Posterior cingulate gyrus (tissue), 11 donors: ENCODE measurements at places on chromosomes 16 and 17.

DNA sequence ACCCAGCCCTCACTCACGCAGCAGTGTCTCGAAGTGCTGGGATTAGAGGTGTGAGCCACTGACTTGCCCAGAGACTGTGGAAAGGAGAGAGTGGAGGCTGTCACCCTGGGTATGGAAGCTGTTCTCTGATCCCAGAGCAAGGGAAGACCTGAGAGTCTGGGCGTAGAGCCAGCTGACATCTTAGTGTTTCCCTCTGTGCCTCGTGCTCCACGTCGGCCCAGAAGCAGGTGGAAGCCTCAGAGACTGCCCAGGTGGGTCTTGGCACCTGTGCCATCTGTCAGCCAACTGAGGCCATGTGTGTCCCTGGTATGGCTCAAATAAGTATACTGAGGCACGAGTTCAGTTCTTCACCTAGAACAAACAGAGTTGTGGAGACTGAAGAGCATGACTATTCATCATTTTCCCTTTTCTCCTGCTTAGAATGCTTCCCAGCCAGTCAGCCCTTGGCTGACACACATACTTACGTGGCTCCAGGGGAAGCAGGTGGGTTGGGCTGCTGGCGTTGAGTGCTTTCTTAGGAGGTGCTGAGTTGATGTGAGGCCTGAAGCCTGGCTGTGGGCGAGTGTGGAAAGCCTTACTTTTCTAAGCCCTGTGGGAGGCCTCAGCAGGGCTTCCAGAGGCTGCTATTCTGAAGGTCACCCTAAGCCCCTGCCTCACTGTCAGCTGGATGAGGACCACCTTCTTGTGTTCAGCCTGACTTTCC, 8.1 kb downstream of the CTRL start:
- peak; percentile 44 for DNase-seq

- no peak for DNase-seq
Measured at GRCh38 chr16:66972983-66973382, 11.9 kb downstream of the CES3 start.

GRCh38 chr16:63415014-63415413, 1378.8 kb upstream of the CDH8 start:
- no peak for DNase-seq

DNA sequence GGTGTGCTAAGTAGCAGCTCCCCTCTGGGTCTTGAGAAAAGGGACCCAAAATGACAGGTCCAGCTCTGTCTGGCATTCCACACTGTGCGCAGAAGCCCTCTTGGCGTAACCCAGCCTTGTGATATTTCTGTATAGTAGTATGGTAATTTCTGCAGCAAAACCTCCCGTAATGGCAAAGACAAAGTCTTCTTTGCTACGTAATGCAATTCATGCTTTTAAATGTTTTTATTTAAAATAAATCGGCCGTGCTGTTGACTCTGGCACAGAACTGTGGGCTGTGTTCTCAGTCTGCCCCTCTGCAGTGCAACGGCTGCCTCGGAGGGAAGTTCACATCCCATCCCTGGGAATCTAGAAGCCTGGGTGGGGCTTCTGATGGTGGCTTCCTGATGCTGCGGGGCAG, 75.2 kb downstream of the ASIC2 start:
- no peak for DNase-seq

DNA sequence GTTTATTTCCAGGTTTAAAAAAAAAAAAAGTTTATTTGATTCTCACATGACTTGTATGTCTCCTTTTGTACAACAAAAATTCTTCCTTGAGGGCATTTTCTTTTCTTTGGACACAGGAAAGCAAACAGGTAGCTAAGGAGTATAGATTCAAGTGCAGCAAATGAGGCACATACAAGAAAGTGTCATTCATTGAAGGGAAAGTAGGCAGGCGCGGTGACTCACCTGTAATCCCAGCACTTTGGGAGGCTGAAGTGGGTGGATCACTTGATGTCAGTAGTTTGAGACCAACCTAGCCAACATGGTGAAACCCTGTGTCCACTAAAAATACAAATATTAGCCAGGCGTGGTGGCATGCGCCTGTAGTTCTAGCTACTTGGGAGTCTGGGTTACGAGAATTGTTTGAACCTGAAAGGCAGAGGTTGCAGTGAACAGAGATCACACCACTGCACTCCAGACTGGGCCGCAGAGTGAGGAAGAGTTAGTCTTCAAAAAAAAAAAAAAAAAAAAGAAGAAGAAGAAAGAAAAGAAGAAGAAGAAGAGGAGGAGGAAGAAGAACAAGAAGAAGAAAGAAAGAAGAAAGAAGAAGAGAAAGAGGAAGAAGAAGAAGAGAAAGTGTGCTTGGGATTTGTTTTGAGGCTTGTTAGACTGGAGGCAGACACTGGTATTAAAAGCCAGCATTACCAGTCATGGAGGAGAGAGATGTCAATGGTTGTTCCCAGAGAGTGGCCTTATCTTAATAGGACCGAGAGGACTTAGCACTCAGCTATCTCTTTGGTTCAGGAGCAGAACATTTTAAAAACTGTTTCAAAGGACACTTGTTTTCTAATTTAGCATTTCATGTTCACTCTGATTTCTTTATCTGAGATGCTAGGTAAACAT, 19.7 kb downstream of the GINS3 start:
- DNase-seq: no peak

DNA sequence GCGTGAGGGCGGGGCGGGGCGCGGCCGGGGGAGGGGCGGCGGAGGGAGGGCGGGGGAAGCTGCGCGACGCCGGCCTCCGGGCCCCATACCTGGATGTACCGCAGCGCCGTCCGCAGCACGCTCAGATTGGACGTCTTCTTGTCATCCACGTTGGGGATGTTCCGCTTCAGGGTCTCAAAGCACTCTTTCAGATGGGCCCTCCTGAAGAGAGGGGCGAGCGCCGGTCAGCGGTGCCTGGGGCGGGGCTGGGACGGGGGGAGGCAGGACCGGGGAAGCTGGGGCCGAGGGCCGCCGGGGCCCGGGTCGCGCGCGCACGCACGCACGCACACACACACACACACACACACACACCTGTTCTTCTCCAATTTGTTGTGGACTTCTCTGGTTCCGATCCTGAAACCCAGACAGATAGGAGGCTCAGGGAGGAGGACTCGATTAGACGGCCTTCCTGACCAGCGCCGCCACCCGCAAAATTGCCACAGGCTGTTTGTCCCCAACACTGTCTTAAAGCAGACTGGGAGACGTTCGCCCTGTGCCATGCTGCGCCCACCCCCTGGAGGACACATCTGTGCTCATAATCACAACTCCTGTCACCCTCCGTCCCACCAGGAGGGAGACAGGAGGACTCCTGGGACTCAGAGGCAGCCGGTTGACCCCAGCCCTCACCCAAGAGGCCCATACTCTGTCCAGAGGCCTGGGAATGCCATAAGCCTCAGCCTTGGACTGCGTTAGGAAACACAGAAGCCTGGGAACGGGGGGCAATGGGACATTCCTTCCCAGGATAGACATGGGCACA, 6.7 kb downstream of the MNT start:
- no peak for DNase-seq

DNA sequence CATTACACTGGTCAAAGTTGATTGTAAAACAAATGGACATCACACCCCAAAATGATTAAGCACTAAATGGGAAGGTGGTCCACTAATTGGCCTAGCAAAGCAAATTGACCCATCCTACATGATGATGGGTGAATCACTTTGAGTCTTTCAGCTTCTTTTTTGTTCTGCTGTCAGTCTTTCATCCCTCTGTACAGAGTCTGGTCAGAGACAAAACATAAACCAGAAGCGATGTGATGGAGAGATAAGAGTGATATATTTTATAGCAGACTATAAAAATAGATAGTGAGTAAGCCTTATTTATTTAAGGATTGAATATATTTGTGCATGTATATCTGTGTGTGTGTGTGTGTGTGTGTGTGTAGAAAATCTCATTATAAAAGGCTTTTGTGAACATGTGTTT, 618.4 kb upstream of the SOX9 start:
- DNase-seq: no peak

- DNase-seq: no peak
Measured at GRCh38 chr17:8755590-8756255, 2.6 kb downstream of the SPDYE4 start.

- DNase-seq: no peak
Measured at GRCh38 chr17:10557422-10557821, 8.0 kb upstream of the MYH2 start.

DNA sequence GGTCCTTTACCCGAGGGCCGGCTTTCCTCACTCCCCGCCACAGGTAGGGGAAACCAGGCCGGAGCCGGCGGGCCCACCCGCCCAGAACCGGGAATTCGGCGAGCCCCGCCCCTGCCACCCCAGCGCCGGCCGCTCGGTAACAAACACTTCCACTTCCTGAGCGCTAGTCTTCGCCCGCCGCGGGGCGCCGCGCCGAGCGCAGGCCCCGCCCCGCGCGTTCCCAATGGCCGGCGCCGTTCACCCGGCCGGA, 224 bp upstream of the NHERF1 start:
- no peak for DNase-seq

- no peak for DNase-seq
Measured at GRCh38 chr16:78749745-78750268, 650.4 kb downstream of the WWOX start.

DNA sequence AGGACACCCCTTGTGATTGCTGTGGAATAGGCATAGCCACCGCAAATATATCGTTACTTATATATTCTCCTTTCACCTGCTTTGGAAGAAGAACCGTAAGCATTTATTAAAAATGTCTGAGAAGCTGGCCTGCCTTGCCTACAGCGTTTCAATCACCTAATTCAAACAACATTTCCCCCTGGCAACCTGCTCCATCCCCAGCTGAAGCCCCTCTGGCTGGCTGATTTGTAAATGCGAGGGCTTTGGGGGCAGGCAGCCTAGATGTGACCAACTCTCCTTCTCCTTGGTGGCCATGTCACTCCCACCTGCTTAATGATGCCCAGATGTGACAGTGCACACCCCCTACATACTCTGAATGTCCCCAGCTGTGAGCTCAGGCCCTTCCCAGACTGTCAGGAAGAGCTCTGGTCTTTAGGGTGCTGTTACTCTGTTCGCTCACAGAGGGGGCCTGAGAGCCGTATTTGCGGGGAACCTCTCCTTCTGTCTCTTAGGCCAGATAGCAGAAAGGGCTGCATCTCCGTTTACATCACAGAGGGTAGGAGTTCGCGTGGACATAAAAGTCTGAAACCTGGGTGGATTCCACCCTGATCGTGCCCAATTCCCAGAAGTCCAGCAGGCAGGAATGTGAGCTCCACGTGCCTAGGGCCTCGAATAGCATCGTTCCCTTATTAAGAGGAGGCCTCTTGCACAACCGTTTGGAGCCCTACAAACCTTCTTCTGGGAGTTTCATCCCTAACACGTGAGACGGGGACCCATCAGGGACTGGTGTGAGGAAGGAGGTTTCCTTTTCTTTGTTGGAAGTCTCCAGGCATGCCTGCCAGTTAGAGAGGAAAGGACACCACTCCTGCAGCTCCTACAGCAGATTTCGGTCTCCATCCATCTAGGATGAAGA, 2.4 kb upstream of the SDK2 start:
- DNase-seq: no peak

- DNase-seq: no peak
Measured at GRCh38 chr16:22284637-22285036, 12.6 kb upstream of the POLR3E start.

DNA sequence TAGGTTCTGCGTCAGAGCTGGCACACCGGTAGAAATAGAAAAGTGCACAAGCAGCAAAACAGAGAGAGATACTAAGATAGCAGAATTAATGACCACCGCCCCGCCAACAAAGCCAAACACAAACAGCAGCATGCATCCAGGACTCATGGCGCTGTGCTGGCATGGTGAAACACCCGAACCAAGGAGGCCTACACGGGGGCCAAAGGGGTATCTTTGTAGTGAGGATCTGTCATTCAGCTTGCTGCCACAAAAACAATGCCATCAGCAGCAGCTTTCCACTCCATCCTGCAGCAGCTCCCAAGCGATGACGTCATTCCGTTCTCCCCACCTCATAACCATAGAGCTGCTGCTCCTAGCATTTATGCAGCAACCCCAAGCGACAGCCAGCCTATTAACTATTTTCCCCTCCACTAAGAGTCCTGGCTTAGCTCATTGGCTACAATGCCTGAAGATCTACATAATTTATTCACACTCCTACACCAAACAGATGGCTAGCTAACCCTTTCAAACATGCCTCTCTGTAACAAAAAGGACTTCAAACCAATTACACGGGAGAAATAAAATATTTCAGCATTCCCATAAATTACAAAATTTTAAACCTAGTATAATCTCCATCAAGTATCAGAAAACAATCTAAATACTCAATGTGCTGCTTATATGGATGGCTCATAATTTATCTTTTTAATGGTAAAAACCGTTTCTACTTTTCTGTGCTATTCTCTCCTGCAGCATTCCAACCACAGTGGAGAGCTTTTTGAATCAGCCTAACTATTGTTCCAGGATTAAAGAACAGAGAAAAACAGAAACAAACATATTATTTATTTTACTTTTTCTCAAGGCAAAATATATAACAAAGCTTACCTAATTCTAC, 73.9 kb downstream of the SPAG9 start:
- DNase-seq: peak; percentile 83

- no peak for DNase-seq
Measured at GRCh38 chr17:78748730-78749317, 33.2 kb downstream of the CYTH1 start.

DNA sequence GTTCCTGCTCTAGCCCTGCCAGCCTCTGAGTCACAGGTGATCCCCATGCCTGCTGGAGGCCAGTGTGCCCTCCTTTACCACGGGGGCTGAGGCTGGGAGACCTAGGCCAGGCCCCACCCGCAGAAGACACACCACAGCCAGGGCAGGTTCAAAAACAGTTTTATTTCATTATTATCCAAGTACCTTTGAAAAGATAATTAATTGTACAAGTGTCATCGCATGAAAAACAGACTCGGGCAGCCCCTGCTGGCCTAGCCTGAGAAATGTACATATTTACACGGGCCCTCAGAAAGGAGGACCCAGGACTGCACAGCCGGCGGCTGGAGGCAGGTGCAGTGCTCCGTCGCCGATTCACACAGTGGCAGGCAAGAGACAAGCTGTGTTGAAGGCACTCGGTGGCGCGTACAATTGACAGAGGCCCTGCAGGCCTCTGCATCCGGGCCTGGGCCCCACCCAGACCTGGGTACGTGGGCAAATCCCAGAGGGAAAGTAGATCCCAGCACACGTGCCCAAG, 4.4 kb downstream of the PDIA2 start:
- peak; percentile 32 for DNase-seq

DNA sequence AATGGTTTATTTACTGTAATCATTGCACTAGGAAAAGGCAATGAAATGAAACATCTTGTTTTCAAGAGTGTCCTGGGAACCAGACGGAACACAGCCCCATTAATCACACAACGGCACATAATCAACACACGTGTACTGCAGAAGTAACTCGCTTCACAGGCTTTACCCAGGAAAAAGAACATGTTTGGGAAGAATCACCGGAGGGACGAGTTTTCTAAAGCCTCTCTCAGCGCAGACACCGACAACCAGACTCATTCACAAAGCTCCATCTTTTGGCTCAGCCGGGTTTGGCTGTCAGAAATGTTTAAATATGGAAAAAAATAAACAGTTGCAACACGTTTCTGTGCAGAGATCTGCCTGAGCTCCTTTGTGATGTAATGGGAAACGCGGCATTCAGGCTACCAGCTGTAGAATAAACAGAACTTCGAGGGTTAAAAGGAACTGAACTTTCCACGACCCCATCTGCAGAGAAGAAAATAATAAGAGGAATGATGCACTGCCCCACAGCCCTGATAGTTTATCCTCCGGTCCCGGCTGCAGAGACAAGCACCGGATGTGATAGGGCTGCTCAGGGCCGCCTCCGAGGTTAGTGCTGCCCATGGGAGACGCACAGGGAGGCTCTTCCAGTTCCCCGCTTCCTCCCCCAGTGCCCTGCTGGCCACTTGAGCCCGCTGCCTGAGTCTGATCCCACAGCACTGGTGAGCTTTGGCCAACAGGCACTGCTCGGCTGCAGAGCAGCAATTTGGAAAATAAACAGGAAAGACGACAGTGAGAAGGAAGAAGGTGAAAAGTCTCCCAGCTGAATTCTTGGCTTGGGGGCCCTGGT, 119.8 kb downstream of the HIC1 start:
- DNase-seq: no peak

- no peak for DNase-seq
Measured at GRCh38 chr17:50316016-50316587, 29.8 kb upstream of the XYLT2 start.
